ENCODE measurements at places on chromosomes 12 and 14. TPM values are rescaled to one million over a fixed set of nuclear protein-coding genes. Genes with fewer than 3 reads are reported as not detected.

The IQSEC3 gene
- total RNA-seq: 0.05 TPM

GRCh38 chr12:12273291-12273957 lies 6.6 kb upstream of the LRP6 start:
- H3K36me3 ChIP-seq: no peaks in the 10 kb centered on the region
- no peak overlapping the region for H3K4me3 ChIP-seq
- peaks cover 8% of the 10 kb centered on the region for H3K27me3 ChIP-seq
- no peak for DNase-seq

The RDH16 gene
- total RNA-seq: 0.42 TPM

DNA sequence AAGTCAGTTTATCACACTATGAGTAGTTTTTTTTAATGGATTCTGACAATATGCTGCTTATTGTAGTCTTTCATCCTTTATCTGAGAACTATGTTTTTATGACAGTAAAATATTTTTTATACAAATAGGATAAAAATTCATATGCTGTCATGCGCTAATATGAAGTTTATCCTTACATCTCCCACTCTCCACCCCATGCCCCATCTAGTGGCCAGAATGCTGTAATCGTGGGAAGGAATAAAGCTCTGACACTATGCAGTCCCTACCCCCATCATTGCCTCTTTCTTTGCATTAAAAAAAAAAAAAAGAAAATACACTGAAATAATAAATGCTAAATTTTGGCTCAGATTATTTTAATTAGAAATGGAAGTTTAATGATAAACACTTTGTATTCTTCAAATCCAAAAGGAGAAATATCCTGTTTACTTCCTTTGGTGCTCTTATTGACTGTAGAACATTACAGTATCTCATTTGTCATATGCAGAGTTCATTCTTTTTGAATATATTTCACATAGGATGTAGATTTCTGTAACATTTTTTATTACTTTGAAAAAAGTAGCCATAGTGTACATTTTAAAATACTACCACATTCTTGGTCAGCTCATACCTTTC lies 145.9 kb upstream of the SLCO1C1 start:
- H3K36me3 ChIP-seq: no peaks in the 10 kb centered on the region
- no peak overlapping the region for H3K4me3 ChIP-seq
- H3K27me3 ChIP-seq: no peaks in the 10 kb centered on the region
- DNase-seq: no peak
- H3K27ac ChIP-seq: no peak overlapping the region

DNA sequence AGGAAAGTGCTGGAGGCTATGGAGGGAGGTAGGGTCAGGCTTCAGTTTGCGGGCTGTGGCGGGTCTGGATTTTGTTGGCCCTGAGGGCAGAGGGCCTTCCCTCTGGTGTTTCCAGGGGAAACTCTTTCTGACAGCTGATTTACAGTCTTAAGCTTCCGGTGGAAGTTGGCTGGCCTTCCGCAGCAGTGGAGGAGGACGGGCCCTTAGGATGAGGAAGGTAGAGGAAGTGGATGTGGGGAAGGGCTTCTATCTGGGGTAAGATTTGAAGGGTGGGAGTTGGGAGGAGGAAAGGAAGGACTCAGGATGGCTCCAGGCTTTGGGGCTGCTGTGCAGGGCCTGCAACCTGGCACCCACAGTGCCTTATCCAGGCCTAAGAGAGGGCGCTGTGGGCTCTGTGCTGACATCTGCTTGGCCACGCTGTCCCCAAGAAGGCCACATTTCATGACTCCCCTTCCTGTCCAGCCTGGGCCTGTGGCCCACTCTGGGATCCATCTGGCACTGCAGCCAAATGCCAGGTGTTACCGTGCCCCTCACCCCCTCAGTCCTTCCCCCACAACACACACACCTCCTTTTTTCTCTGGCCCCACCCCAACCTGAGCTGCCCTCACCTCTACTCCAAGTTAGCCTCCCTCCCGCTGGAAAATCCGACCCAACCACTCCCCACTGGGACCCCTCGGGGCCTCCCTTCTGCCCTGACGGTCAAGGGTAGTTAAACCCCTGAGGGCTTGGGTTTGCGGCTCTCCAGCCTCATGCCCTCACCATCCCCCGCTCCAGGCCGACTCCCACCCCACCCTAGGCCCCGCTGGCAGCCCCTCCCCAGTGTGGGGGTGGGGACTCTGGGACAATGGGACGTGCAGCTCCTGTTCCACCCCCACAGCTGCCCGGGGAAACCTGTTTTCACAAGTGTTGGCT lies 7.7 kb upstream of the PPP1R13B start:
- no peaks in the 10 kb centered on the region for H3K27me3 ChIP-seq
- H3K4me1 ChIP-seq: peaks cover 3% of the 10 kb centered on the region
- no peak for DNase-seq
- no peak overlapping the region for H3K4me3 ChIP-seq
- no peaks in the 10 kb centered on the region for H3K36me3 ChIP-seq
- H3K27ac ChIP-seq: no peak overlapping the region

The NRXN3 gene
- not detected for total RNA-seq

- no peak overlapping the region for H3K4me3 ChIP-seq
- H3K27me3 ChIP-seq: no peaks in the 10 kb centered on the region
- peaks cover 6% of the 10 kb centered on the region for H3K4me1 ChIP-seq
- no peak for DNase-seq
- no peak overlapping the region for H3K27ac ChIP-seq
Observed at GRCh38 chr14:54976316-54976715, 50.6 kb downstream of the WDHD1 start.

The LTBP2 gene
- total RNA-seq: not detected

- peak within 1 kb of the TSS; percentile 99 for H3K27ac ChIP-seq
- DNase-seq: peak; percentile 95
- peaks cover 2% of the 10 kb centered on the region for H3K36me3 ChIP-seq
- H3K4me1 ChIP-seq: peaks cover 14% of the 10 kb centered on the region
- H3K4me3 ChIP-seq: peak within 1 kb of the TSS; percentile 90
Observed at GRCh38 chr12:123364532-123365024, at the start of gene SBNO1. Gene SBNO1, minus strand, starts transcription at chr12:123364847. Its CDS starts 14,406 bp downstream, at chr12:123350441.

The DIO2 gene
- total RNA-seq: not detected

The LRP1-AS gene
- total RNA-seq: not detected

GRCh38 chr14:101033006-101033405 lies 129.5 kb upstream of the RTL1 start:
- H3K36me3 ChIP-seq: no peaks in the 10 kb centered on the region
- H3K27me3 ChIP-seq: no peaks in the 10 kb centered on the region
- no peak overlapping the region for H3K27ac ChIP-seq
- DNase-seq: no peak

GRCh38 chr14:89231426-89232113 lies 185.5 kb downstream of the FOXN3 start:
- no peak overlapping the region for H3K4me3 ChIP-seq
- DNase-seq: no peak
- peaks cover 11% of the 10 kb centered on the region for H3K4me1 ChIP-seq

DNA sequence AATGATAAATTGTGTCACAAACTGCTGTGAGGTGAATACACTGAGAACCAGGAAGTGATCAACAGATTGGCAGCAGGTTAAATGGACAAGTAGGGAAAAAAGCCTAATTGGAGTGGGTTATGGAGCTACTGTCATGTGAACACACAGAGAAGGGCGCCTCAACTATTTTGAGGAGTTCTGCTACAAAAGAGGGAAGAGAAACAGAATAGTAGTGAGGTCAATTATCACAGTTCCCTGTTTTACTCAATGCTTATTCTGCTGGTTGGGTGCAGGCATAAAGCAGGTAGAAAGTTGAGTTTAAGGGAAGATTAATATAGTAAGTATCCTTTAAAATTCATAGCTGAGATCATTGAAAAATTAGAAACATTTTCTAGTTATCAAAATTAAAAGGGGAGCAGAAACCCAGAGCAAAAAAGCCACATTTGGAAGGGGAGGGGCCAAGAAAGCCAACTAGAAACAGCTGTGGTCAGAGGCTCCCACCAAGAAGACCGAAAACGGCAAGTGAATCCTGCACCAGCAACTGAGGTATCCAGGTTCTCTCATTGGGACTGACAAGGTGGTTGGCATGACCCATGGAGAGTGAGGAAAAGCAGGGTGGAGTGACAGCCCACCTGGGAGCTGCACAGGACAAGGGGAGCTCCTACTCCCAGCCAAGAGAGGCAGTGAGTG lies 105.7 kb downstream of the ZC3H14 start:
- H3K4me1 ChIP-seq: no peaks in the 10 kb centered on the region
- no peak overlapping the region for H3K27ac ChIP-seq
- no peak for DNase-seq
- H3K27me3 ChIP-seq: no peaks in the 10 kb centered on the region

- H3K4me3 ChIP-seq: no peak overlapping the region
- H3K27ac ChIP-seq: no peak overlapping the region
- peaks cover 1% of the 10 kb centered on the region for H3K4me1 ChIP-seq
Observed at GRCh38 chr12:124230789-124231188, 64.1 kb upstream of the RFLNA start.

DNA sequence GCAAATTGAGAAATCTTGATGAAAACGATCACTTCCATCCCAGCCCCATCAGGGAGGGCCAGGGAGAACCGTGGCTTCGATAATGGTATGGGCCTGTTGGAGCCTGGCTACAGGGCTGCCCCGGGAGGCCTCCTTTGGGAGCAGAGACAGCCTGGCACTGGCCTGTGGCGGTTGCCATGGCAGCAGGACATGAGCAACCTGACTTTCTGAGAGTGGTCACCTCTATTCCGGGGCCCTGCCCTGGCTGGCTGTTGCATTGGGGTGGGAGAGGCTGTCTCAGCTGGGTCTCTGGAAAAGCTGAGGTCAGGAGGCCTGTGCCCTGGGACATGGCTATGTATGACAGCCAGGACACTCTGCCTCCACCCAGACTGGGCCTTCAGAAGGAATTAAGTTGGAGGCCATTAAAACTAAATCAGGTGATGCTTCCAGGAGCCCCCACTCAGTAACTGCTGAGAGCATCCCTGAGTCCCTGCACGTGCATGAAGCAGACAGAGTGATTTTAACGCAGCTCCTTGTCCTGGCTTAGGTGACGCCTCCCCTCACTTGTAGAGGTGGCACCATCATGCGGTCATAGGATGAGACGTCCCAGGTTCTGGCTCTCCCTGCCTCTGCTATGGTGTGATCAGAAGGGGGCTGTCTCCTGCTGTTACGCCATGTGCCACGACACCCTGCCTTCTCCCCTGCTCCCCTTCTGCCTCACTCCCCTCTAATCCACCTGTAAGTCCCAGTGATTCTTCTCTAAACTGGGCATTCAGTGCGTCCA lies 126.3 kb downstream of the SLC25A47 start:
- H3K4me3 ChIP-seq: no peak overlapping the region
- H3K27me3 ChIP-seq: no peaks in the 10 kb centered on the region
- no peak overlapping the region for H3K27ac ChIP-seq
- no peaks in the 10 kb centered on the region for H3K36me3 ChIP-seq
- DNase-seq: no peak
- peaks cover 5% of the 10 kb centered on the region for H3K4me1 ChIP-seq

DNA sequence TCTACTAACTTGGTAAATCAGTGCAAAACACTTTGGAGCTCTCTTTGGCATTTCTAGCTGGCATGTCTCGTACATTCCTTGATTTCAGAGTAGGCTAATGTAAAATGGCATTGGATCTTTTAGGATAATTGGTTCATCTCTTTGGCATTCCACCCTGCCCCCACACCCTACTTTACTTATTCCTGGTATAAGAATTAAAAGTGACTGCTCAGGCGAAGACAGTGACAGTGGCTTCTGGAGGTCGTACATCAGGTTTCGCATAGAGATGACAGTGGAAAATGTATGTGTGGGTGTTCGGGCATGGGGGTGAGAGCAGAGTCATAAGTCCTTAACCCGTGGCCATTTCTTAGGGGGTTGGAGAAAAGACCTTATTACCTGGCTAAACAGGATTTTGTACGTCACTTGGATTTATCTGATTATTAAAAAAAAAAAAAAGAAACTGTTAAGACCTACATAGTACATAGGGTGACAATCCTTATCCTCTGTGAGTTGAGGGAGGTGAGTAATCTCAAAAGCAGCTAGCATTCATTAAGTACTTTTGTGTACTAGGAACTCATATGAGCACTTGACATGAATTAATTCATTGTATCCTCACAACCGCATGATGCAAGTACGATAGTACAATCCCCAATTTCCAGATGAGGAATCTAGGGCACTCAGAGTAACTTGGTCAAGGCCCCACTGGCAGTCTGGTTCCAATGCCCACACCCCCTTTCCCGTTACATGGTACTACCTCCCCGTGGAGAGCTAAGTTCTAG lies 22.4 kb upstream of the KCNK13 start:
- peak overlapping the region; percentile 12 for H3K27ac ChIP-seq
- no peak for DNase-seq
- peaks cover 11% of the 10 kb centered on the region for H3K4me1 ChIP-seq
- no peaks in the 10 kb centered on the region for H3K27me3 ChIP-seq

GRCh38 chr14:22980672-22981089 lies 1.7 kb downstream of the AJUBA start:
- peak overlapping the region; percentile 39 for H3K4me3 ChIP-seq
- H3K36me3 ChIP-seq: no peaks in the 10 kb centered on the region
- peaks cover 7% of the 10 kb centered on the region for H3K4me1 ChIP-seq
- no peak overlapping the region for H3K27ac ChIP-seq
- peak; percentile 65 for DNase-seq

Data from activated CD4-positive, alpha-beta T cell treated with anti-CD3 and anti-CD28 coated beads, Interleukin-2, amount 10 ng/mL, durations not matched to agents 24 days and 14 days (primary cell).